NCI-H1105 treated with DMSO at 0.1 percent for 48 hours (cell line): ENCODE measurements at places on chromosomes 3 and 15.

DNA sequence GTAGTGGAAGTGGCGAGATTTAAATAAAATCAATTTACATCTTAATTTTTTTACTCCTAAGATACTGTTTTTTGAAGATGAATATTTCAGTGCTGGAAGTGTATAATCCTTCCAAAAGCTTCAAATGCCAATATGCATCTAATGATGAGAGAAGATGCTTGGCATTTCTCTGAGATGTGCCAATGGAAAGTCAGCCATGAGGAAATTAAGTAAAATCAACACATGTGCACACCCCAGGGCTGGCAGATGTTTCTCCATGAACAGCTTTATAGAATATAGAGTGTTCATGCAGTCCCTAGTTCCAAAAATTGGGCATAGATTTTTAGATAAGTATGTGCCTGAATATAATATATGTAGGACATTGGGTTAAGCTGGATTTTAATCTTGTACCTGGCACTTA is 90.1 kb downstream of the CPNE4 start:
- DNase-seq, result no peak

GRCh38 chr3:6448011-6448410 is 412.9 kb upstream of the GRM7 start:
- no peak for DNase-seq

DNA sequence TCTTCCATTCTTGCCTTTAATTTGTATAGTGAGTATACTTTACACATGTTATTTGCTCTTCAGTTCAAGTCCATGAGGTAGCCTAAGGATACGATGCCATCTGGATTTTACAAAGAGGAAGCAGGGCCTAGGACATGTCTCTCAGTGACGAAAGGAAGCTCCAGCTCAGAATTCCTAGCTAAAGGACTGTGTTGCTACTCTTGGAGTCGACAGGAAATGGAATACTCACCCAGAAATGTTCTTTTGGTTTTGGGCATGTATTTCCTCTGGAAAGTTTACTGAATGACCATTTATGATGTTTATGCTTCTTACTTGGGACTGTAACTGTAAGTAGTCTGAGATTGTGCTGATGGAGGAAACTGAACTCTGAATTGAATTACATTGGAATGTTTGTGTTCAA is 12.5 kb downstream of the OXNAD1 start:
- DNase-seq, result no peak

DNA sequence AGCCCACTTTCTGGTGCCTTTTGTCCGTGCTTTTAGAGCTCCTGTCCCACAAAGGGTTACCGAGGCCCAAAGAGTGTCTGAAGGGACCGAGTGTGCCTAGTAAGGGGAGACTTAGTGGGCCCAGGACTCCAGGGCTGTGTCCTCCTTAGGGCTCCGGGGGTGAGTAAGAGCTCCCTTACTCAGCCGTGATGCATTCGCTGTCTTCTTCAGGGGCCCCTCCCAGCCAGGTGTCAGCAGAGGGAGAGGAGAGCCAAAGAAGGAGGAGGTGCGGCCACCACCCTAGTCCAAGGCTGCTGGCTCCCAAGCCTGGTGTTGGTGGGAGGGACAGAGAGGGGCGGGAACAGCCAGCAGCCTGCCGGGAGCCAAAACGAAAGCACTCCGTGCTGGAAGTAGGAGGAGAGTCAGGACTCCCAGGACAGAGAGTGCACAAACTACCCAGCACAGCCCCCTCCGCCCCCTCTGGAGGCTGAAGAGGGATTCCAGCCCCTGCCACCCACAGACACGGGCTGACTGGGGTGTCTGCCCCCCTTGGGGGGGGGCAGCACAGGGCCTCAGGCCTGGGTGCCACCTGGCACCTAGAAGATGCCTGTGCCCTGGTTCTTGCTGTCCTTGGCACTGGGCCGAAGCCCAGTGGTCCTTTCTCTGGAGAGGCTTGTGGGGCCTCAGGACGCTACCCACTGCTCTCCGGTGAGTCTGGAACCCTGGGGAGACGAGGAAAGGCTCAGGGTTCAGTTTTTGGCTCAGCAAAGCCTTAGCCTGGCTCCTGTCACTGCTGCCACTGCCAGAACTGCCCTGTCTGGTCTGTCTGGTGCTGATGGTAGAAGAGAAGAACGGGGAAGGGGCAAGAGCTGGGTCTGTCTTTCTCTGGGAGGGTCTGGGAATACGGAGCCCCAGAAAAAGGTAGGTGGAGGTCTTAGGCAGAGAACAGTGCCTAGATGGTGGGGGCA is at the start of gene IL17RC:
Gene IL17RC, plus strand, starts transcription at position 365 of the 947 bp plus-strand sequence. Its CDS starts 218 bp downstream, at position 583.
- DNase-seq, result peak; percentile 65

- peak; percentile 6 for DNase-seq
These were observed 46.2 kb downstream of the CD200 start for GRCh38 chr3:112379020-112379690.

- DNase-seq, result no peak
These were observed 483.2 kb upstream of the SGO1 start for GRCh38 chr3:20669184-20669583.

GRCh38 chr3:197333901-197334639 is 35.7 kb upstream of the DLG1 start:
- DNase-seq, result no peak

DNA sequence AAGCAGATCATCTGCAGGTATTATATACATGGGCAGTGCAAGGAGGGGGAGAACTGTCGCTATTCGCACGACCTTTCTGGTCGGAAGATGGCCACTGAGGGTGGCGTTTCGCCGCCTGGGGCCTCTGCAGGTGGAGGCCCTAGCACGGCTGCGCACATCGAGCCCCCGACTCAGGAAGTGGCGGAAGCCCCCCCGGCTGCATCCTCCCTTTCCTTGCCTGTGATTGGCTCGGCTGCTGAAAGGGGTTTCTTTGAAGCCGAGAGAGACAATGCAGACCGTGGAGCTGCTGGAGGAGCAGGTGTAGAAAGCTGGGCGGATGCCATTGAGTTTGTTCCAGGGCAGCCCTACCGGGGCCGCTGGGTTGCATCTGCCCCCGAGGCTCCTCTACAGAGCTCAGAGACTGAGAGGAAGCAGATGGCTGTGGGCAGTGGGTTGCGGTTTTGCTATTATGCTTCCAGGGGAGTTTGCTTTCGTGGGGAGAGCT is 639 bp downstream of the MKRN3 start:
- DNase-seq, result peak; percentile 92

DNA sequence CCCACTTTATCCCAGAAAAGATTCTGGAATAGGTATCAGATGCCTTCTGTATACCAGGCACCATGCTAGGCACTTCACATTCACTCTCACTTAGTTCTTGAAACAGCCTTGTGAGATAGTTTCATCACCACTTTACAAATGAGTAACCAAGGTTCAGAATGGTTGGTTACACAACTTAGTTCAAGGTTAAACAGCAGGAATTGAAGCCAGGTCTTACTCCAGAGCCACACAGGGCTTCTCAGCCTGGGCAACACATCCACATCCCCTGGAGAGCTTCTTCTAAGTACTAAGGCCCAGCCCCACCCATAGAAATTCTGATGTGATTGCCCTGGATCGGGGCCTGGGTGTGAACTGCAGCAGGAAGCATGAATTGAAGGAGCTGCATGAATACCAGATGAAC is 18.6 kb downstream of the WHAMM start:
- DNase-seq, result no peak

DNA sequence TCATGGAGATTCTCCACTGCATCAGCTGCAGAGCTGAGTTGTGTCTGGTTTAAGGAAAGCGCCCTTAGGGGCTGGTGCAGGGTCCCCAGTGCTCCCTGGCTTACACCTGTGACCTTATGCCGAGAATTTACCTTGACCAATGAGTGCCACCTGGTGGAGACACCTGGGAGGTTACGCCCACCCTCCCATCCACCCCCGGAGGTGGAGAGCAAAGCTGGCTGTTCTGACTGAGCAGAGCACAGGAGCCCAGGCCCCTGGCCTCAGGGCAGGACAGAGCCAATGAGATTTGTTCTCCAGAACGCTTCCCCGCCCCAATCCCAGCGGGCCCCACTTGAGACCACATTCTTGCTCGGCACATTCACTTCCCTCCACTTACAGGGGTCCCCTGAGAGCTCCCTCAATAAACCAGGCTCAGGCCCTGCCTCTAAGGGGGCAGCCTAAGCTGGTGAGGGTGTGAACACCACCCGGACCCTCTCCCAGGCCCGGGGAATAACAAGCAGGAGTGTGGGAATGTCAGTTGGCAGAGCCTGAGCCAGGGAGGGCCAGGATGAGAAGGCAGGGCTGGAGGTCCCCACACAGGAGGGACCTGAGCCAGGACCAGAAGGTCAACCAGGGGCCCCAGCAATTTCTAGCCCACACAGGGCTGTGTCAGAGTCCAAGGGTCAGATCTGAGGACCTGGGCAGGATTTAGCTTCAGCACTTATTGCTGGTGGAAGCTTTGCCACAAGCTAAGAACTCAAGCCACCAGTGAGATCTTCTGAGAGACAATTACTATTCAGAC is 117.1 kb downstream of the TPRA1 start:
- DNase-seq, result peak; percentile 52

DNA sequence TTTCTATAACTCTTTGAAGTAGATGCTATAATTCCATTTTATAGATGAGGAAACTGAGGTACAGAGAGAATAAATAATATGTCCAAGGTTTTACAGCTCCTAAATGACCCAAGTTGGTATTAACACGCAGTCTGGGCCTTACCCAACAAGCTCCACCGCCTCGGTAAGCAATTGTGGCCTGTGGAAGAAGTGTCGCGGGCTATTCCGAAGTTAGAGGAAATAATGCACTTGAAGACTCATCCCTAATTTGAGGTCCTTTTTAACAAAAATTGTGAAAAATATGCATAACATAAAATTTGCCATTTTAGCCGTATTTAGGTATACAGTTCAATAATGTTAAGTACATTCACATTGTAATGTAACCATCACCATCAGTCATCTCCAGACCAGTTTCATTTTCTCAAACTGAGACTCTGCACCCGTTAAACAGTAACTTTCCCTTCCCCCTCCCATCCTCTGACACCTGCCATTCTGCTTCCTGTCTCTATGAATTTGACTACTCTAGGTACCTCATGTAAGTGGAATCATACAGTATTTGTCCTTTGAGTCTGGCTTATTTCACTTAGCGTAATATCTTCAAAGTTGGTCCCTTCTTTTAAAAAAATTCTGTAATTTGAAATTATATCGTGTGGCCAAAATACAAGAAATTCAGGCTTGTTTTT is 18.2 kb downstream of the IDH3A start:
- DNase-seq, result no peak

DNA sequence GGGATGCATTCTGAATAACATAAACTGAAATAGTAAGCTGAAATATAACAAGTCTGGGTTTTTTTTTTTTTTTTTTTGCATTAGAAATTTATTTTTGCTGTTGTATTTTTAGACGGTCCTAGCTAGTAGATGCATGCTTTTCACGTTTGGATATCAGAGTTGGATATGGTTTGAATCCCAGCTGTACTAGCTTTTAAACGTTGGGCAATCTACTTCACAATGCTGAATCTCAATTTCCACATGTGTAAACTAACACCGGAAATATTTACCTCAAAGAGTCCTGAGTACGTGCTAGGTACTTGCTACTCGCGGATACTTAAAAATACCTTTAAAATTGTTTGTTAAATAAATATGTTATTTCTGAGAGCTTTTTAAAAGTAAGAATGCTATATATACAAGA is 139.8 kb downstream of the BBX start:
- no peak for DNase-seq
